ENCODE measurements at places on chromosomes 7 and 10.

GRCh38 chr10:109963439-109963838, 40.1 kb upstream of the XPNPEP1 start:
- DNase-seq: no peak

DNA sequence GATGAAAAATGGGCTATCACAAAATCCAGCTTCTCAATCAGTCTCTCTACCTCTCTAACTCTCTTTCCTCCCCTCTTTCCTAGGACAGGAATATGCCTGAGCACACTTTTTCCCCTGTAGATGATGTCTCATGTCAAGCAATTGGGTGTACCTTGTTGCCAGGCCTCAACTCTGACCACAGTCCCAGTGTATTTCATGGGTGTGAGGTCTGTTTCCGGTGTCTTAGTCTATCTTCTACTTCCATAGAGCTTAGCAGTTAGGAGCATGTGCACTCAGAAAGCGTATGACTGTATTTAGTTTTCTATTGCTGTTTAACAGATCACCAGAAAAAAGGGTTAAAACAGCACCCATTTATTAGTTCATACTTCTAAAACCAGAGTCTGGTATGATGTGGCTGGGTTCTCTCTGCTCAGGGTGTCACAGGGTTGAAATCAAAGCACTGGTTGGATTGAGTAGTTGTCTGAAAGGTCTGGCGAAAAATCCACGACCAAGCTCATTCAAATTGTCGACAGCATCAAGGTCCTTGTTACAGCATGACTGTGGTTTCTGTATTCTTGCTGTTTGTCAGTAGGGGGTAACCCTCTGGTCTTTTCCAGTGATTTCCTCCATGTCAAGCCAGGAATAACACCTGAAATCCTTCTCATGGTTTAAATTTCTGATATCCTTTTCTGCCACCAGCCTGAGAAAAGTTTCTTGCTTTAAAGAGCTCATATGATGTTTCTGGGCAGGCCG, 130.0 kb downstream of the THSD7A start:
- no peak for DNase-seq

DNA sequence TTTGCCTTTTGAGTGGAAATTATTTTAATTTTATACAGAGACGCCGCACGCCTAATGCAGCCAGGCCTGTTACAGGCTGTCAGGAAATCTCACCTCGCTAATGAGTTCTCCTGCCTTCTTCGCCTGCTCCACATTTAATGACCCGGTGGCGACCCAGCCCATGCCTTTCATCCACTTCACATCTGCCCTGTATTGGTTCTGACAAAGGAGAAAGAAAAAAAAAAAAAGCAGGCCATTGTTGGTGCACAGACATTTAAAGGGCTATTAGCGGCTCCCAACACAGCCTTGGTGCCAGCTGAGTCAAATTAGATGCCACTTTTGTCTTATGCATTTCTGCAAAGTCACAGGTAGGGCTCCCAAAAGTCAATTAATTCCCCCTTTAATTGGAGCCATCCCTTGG, 43.3 kb downstream of the NRAP start:
- DNase-seq: peak; percentile 4

- no peak for DNase-seq
Observed at GRCh38 chr10:27626890-27627289, 118.7 kb downstream of the MKX start.

DNA sequence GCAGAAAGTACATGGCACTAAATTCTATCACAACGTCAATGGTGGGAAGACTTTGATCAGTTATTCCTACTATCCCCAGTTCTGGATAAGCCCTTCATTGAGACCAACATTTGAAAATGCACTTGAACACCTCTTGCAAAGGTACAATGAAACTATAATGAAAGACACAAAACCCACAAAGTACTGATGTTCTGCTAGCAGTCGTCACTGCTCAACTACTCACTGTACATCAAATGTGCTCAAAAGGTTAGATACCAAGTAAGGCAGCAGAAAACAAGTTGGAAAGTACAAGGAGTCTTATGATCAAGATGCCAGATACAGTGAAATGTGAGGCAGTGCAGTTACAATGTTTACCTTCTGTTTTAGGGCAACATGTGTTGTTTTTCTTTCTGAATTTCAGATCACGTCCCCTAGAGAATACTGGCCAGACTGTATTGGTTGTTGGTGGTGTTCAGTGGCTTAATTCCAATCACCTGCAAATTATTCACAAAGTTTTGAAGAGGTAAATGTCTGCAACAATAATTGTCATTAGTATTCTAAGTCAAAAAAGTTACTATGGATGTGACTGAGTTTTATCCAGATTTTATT, 62.4 kb upstream of the WNT16 start:
- no peak for DNase-seq

- DNase-seq: no peak
Observed at GRCh38 chr7:70529914-70530585, 601.9 kb upstream of the GALNT17 start.

DNA sequence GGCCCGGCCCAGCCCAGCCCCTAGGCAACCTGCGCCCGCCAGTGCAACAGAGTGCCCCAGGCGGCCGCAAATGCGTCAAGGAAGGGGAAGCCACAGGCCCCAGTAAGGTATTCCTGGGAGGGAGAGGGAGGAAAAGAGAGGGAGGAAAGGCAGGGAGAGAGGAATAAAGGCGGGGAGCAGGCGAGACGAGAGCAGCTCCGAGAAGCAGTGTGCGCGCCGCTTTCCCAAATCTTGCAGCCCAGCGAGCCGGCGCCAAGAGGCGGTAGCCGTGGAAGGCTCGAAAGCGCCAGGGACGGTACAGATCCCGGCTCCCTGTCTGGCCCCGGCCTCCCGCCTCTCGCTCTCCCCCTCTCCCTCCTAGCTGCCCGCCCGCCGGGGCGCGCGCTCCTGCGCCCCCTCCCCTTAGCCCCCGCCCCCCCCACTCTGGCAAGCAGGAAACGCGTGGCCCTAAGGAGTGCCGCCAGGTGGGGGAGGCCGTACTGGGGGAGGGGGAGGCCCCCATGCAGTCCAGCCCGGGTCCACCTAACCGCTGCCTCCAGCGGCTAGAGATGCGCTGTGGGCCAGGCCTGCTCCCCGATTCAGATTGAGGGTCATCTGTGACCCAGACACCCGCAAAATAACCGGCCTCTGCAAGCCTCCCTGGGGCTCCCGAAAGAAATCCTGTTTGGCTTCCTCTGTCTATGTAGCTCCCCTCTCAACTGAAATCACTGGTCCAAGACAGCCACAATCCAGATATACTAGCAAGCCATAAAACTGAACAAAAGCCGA, 4.3 kb downstream of the HOXA10 start:
- DNase-seq: no peak

DNA sequence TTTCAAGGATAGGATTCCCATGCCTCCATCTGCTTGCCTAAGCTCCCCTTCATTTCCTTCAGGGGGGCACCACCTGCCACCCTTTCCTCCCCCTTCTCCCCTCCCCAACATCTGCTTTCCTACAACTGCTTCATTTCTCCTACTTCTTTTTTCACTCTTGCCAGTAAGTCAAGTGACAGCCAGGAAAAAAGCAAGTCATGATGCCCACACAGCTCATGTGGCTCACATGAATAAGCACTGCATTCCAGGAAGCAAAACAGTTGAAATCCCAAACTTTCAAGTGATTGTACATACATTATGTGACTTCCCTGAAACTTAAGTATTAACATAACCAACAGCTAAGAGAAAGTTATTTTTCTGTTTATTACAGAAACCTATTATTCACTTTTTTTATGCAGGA, 78.6 kb downstream of the TNS3 start:
- no peak for DNase-seq

GRCh38 chr7:16822029-16822428, 17.2 kb upstream of the AGR2 start:
- DNase-seq: no peak

GRCh38 chr10:74227697-74228424, 76.8 kb downstream of the ADK start:
- no peak for DNase-seq

DNA sequence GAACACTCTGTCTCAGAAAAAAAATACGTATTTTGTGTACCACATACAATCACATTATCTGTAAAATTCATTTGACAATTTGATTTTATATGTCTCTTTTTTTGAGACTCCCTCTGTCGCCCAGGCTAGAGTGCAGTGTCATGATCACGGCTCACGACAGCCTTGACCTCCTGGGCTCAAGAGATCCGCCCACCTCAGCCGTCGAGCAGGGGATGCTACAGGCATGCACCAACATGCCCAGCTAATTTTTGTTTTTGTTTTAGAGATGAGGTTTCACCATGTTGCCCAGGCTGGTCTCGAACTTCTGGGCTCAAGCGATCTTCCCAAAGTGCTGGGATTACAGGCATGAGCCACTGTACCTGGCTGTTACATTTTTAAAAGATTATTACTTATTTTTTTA, 11.6 kb upstream of the BAZ1B start:
- no peak for DNase-seq

- no peak for DNase-seq
Observed at GRCh38 chr7:26036092-26036491, 115.9 kb upstream of the NFE2L3 start.

DNA sequence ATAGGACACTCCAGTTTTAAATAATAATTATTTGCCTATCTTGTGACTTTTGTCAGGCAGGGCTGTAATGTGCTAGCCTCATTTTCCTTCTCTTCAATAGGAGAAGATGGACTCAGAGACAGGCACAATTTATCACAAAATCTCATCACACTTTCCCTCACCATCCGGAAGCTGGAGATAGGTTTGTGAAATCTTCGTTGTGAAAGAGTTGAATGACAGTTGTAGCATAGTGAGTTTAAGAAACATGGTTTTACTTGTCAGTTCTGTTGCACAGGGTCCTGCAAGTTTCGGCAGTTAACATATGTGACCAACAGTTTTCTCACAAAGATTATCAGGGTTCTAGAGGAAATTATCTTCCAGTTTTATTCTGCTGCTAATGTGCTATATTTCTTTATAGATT, 37.7 kb upstream of the MAP3K8 start:
- no peak for DNase-seq

GRCh38 chr7:47325337-47325736, 256.6 kb downstream of the TNS3 start:
- DNase-seq: no peak

DNA sequence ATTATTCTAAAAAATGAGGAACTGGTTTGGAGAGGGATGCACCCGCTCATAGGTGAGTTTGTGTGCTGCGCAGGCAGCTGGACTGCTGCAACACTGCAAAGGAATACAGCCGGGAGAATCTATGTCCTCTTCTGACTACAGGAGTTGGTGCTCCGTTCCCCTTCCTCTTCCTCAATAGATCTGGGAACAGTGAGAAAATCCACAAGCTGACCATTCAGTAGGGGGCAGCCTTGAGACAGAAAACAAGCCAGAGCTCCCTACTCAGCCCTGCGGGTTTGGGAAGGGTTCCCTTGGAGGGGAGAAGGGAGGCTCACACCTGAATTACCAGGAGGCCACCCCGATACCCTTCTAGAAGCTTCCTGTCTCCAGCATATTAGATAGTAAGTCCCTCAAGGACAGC, 87.3 kb upstream of the FOXI2 start:
- no peak for DNase-seq

- no peak for DNase-seq
Observed at GRCh38 chr10:127989481-127990012, 82.6 kb downstream of the PTPRE start.

DNA sequence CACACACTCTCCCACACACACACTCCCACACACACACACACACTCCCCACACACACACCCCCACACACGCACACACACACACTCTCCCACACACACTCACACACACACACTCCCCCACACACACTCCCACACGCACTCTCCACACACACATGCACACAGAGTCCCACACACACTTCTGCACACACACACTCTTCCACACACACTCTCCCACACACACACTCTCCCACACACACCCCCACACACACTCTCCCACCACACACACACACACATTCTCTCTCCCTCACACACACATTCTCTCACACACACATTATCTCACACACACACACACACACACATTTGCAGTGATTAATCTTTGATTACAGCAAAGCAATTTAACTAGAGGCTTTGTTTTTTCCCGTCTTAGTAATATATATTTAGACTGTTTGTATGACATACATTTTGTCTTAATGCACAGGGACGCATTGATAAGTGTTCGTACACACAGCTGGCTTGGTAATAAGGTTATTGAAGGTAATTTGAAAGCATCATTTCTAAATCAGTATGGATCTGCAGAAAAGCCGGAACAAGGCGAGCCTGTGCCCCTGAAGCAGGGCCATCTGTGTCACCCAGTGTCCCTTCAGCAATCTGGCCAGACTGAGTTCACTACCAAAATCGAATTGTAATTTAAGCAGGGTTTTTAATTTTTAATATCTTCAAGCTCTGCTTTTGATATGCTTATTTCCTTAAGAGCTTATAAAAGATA, 69.9 kb upstream of the SH2B2 start:
- DNase-seq: no peak

DNA sequence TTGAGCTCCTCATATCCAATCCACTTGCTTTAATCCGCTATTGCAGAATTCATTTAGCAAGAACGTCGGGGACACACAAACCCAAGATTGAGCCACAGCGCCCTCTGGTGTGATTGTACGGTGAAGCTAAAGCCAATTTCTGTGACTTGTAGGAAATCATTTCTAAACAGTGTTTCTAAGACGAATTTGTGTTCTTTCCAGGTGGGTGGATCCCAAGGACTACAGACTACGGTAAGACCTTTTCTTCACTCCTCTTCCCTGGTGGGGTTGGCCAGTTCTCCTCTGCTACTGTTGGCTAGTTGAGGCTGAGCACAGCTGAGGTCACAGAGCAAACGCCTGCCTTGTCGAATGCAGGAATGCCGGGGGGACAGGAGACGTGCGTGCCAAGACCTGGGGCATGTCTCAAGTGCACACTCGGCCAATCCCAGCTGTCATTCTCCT, 5.2 kb downstream of the DMBT1 start:
- DNase-seq: peak; percentile 16

DNA sequence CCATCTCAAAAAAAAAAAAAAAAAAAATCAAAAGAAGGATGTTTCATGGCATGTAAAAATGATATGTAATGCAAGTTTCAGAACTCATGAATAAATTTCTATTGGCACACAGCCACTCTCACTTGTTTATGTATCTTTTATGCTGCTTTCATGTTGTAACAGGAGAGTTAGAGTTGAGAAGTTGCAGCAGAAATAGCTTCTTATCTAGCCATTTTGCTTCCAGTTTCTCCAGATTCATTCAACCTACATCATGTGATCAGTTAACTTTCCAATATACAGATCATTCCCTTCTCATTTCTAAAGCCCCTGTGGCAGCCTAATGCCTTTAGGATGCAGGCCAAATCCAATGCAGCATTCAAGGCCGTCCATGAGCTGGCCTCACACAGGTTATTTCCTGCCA, 30.4 kb downstream of the ZNF786 start:
- no peak for DNase-seq

GRCh38 chr7:93958216-93958615, 36.7 kb downstream of the GNG11 start:
- no peak for DNase-seq

- peak; percentile 38 for DNase-seq
Observed at GRCh38 chr7:2051707-2052656, 180.8 kb downstream of the MAD1L1 start.

- no peak for DNase-seq
Observed at GRCh38 chr7:120813546-120814252, 44.2 kb downstream of the TSPAN12 start.
